ENCODE measurements at places on chromosomes 7 and 10. TPM values are rescaled to one million over a fixed set of nuclear protein-coding genes. Genes with fewer than 3 reads are reported as not detected.

DNA sequence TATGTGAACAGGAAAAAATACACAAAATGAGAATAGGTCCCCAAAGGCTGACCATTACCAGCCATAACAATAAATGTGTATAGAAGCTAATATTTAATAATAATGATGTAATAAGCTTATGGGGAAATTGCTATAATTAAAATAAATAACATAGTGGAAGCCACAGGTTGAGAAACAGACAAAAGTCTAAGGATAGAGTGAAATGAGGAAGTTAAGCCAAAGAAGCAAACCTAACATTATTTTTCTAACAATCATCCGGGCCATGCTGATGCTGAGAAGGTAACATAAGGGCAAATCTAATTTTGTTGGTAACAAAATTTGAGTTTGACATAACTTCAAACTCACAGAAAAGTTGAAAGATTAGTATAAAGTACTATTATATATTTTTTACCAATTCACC lies 115.9 kb downstream of the MICU1 start:
- DNase-seq = no peak

DNA sequence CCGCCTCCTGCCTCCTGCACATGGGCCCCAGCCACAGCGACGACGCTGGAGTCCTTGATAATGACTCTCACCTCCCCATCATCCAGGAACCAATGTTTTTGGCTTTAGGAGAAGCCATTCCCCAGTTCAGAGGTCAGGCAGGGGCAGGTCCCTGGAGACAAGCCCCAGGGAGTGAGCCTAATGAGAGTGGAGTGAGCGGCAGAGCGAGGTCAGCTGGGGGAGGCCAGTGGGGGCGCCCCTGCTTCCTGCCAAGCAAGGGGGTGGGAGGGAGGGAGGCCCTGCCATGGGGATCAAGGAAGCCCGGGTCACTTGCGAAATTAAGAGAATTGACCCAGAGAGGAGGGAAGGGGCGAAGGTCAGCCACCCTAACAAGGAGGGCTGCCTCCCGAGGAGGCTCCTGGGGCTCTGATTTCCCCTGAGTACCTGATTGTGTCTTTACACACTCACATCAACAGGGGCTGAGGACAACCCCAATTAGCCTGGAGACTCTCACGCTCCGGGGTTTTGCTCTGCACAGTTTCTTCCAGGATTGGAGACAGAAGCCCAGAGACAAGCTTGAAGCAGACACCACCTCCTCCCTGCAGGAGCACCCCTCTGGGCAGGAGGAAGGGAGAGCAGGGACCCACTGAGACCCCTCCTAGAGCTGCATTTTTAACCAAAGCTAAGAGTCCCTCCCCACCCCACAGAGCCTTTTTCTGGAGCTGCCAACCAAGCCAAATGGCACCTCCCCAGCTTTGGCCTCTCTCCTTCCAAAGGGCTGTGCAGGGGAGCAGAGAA lies 112.1 kb downstream of the COL13A1 start:
- DNase-seq = no peak

- DNase-seq = no peak
Measured at GRCh38 chr10:106508950-106509349, 655.6 kb downstream of the SORCS1 start.

- DNase-seq = no peak
Measured at GRCh38 chr10:67612176-67612575, 83.8 kb downstream of the CTNNA3 start.

DNA sequence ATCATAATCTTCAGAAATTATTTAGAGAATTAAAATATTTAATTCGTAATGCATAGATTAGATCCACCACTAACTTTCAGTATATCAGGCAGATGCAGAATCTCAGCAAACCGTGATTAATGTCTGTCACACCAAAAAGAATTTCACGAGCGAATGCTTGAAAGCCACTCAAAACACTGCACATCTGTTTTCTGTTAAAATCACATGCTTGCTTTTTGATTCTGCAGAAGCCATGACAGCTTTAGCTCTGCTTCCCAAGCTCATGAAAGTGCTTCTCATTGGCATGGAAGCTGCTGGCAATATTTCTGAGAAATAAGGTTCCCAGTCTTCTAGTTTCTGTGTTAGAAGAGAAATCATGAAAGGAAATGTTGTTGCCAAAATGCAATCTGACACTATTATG lies 837.8 kb upstream of the LRRN3 start:
- no peak for DNase-seq

CACNB2 gene
- polyA plus RNA-seq = 4.7 TPM

DOCK4 gene
- 3.0 TPM for polyA plus RNA-seq

ZPBP gene
- polyA plus RNA-seq = not detected
